CD4-positive, alpha-beta memory T cell (primary cell): ENCODE measurements at places on chromosomes 11 and 22. TPM values are rescaled to one million over a fixed set of nuclear protein-coding genes. Genes with fewer than 3 reads are reported as not detected.

The ANO9 gene
- polyA plus RNA-seq = 9.4 TPM

The PHLDA2 gene
- 0.58 TPM for polyA plus RNA-seq

The ALDH3B2 gene
- not detected for polyA plus RNA-seq

The SLC22A8 gene
- not detected for polyA plus RNA-seq

The MOGAT2 gene
- not detected for polyA plus RNA-seq

The PNPLA5 gene
- polyA plus RNA-seq = not detected

The PDE3B gene
- 34.1 TPM for polyA plus RNA-seq

The KIRREL3 gene
- not detected for polyA plus RNA-seq

The SLC22A6 gene
- polyA plus RNA-seq = not detected

The CCDC116 gene
- polyA plus RNA-seq = not detected

The C11orf87 gene
- not detected for polyA plus RNA-seq

The SMTNL1 gene
- not detected for polyA plus RNA-seq

The DNAJB7 gene
- not detected for polyA plus RNA-seq

The SNX32 gene
- polyA plus RNA-seq = 0.68 TPM

The NELL1 gene
- not detected for polyA plus RNA-seq

The VPS26B gene
- 56.7 TPM for polyA plus RNA-seq

The OR51B2 gene
- not detected for polyA plus RNA-seq

The SHISAL1 gene
- not detected for polyA plus RNA-seq

The ACCS gene
- 1.6 TPM for polyA plus RNA-seq

The DNAL4 gene
- 11.1 TPM for polyA plus RNA-seq

The CYB5R2 gene
- polyA plus RNA-seq = not detected
